NCI-H69 (cell line): ENCODE measurements at places on chromosomes 7 and 10.

- peak; percentile 42 for DNase-seq
These were observed 81.9 kb downstream of the SKAP2 start for GRCh38 chr7:26782501-26782900.

DNA sequence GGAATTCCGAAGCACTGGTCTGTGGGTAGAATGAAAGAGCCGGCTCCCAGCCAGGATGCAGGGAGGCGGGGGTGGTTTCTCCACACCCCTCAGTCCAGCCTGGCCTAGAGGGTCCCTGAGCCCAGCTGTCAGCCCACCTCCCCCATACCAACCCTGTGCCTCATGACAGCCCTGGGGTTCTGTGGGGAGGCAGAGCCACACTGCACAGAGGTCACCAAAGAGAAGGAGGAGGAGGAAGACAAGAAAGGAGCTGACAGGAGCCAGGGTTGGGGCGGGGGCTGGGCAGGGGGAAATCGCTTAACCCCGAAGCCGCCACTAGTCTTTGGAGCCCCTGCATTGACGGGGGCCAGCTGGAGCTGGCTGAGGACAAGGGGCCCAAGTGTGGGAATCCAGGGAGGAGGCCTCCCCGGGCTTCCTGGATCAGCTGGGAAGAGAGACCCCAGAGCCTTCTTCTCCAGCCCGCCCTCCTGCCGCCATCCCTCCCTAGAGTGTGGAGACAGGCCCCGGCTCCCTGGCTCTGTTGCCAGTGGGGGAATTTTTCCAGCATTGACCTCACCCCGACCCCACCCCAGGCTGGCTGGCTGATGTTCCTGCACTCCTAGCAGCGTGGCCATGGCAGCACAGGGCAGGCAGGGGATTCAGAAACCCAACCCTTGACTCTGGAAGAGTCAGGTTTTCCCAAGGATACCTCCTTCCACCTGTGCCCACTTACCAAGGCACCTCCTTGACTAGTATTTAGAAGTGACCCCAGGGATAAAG is 32.5 kb downstream of the KAZALD1 start:
- DNase-seq = no peak

- peak; percentile 56 for DNase-seq
These were observed 300 bp downstream of the ARHGAP21 start for GRCh38 chr10:24723386-24723787.

DNA sequence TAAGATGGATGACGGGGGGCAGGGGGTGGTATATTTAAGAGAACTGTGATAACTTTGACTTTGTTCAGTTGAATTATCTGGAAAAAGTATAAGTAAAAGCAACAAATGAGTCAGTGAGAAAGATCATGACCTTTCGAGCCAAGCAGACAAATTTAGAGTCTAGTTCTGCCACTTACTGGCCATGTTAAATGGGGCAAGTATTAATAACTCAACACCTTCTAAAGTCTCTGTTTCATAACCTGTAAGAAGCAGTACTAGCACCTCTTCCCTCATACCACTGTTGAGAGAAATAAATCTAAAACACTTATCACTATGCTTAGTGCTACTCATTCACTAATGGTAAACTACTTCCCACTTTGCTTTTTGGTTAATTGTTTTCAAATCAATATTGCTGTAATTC is 604.4 kb upstream of the LRRN3 start:
- no peak for DNase-seq

- DNase-seq = no peak
These were observed 83.2 kb downstream of the AHCYL2 start for GRCh38 chr7:129308047-129308446.

DNA sequence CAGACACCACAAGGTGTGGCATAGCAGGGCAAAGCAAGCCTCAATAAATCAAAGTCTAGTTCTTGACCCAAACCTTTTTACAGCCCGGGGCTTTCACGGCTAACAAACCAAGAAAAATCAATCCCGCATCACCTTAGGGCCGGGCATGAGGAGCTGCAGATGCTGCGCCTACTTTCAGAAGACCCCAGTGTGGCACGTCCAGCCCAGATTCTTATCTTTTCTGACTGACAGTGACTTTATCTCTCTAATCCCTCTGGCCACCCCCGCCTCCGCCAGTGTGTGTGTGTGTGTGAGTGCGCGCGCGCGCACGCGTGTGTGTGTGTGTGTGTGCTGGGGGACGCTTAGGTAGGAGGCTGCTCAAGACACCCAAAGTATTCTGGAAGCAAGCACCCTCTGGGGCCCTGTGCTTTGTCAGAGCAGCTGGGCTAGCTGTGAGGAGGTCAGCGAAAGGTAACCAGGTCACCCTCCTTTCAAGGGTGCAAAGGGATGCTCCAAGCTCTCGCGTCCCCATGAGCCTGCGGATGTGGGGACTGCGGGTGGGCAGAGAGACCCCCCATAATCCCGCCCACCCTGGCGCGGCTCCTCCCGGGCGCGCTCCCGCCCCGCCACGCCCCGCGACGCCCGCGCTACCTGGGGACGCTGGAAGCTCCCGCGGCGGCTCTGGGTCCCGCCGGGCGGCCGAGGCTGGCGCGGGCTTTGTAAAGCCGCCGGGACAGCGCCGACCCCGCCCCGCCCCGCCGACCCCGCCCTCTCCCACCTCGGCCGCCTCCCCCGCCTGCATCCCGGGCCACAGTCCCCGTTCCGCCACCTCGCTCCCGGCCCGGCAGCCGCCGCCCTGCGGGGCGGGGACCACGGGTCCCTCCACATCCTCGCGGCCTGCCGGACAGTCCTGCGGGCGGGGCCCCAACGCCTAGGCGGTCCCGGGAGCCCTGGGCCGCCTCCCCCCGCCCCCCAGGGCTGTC is 57.1 kb upstream of the RHOBTB1 start:
- peak; percentile 76 for DNase-seq

GRCh38 chr7:87218796-87219544 is 562 bp downstream of the TMEM243 start:
- DNase-seq = peak; percentile 61
